ENCODE measurements at places on chromosomes 12 and 14.
A peak's percentile ranks its signal among the peaks of the same experiment; 100 is the strongest.

DNA sequence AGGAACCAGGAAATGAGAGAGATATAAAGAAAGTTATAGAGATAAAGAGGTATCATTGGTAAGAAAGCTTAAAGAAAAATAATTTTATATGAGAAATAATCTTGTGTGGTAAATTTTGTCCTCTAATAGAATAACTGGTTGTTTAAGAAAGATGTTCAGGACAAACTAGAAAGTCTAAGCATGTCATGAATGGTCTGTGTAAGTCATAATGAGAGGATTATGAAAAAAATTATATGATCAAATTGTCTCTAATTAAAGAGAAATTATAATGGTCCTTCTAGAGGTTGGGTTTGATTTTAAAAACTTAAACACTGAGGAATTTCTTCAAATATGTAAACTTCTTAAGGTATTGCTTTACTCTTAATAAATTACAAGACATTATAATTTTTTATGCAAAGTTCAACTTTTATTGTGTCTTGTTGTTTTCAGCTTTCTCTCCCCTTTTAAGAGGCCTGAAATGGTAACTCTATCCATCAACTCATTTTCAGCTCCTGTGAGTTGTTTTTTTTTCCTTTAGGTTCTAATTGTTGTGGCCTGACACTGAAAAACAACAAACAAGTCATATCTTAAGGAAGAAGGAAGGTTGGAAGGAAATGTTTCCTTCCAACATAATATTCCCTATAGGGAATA, 88.2 kb upstream of the CNOT2 start:
- DNase-seq: no peak

DNA sequence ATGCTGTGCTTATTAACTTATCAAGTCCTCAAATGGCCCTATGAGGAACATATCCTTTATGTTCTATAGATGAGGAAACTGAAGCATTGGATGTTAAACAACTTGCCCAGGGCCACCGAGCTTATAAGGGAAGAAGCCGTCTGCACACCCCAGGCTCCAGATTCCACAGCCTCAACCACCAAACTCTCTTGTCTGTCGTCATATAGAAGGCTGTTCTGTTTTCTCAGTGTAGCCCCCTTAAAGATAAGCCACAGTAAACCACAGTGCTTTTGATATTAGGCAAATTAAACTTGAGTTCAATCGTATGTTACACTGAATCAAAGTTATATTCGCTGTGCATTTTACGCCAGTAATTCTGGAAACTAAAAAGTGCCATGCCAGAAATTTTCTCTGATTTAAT, 116.7 kb downstream of the PRKCH start:
- DNase-seq: no peak

- no peak for DNase-seq
These were observed 136.0 kb downstream of the GLT1D1 start for GRCh38 chr12:128989287-128989686.

- DNase-seq: peak; percentile 62
These were observed 16.0 kb downstream of the ABCD4 start for GRCh38 chr14:74286736-74287135.

DNA sequence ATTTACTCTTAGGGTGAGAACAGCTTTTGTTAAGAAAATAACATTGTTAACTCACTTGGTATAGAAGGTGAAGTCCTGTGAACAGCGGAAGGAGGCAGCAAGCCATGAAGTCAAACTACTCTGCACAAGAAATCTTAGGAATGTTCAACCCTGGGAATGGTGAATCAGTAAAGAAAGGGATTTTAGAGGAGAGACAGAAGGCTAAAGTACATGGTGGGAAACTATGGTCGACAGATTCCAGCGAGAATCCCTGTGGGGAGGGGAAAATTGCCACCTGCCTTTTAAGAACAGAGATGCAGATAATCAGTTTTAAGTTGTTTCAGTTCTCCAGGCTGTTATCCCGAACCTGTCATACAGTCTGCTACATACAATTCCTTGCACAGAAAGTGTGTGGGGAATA, 63.2 kb upstream of the PTPRR start:
- no peak for DNase-seq

DNA sequence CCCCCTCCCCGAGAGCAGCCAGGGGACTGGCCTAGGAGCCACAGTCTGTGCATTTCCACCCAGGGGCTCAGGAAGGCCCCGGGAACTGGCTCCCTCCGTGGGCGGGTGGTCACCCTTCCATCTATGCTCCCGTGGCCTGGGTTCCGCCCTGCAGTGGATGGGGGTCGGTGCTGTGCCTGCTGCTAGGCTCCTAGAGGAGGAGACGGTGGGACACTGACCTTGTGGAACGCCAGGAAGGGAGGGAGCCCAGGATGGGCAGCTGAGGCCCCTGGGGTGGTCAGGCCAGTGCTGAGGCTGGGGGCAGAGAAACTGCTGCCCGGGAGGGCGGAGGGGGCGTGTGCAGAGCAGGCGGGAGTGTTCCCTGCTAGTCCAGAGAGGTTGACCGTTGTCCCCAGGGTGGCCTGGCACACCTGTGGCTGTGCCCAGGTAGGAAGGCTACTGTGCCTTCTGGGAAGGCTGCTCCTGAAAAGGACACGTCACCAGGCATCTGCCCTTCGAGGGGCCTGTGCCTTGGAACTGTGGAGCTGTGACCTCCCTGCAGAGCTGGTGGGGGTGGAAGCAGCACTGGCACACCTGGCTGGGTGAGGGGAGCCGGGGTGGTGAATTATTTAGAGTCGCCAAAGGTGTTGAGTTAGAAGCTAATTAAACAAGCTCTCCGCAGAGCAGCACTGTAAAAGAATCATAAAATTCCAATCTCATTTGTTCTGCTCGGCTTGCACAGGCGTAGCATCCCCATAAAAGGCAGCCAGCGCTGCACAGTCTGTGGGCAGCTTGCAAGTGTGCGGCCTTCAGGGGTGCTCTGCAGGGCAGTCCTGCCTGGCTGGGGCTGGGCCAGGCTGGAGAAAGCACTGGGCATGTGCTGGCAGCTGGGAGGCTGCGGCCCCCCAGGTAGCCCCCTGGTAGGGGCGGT, 145.1 kb downstream of the KIF26A start:
- peak; percentile 7 for DNase-seq

- peak; percentile 44 for DNase-seq
These were observed 17.2 kb downstream of the REM2 start for GRCh38 chr14:22900081-22900799.

DNA sequence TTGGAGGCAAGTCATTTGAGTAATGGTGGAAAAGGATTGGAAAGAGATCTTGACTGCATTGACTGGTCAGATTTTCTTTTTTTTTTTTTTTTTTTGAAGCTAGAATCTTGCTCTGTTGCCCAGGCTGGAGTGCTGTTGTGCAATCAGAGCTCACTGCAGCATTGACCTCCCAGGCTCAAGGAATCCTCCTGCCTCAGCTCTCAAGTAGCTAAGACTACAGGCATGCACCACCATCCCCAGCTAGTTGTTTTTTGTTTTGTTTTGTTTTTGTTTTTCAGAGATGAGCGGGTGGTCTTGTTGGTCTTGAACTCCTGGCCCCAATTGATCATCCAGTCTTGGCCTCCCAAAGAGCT, 30.9 kb upstream of the FAM222A start:
- no peak for DNase-seq

- DNase-seq: no peak
These were observed 13.6 kb upstream of the TMED10 start for GRCh38 chr14:75190023-75190422.

DNA sequence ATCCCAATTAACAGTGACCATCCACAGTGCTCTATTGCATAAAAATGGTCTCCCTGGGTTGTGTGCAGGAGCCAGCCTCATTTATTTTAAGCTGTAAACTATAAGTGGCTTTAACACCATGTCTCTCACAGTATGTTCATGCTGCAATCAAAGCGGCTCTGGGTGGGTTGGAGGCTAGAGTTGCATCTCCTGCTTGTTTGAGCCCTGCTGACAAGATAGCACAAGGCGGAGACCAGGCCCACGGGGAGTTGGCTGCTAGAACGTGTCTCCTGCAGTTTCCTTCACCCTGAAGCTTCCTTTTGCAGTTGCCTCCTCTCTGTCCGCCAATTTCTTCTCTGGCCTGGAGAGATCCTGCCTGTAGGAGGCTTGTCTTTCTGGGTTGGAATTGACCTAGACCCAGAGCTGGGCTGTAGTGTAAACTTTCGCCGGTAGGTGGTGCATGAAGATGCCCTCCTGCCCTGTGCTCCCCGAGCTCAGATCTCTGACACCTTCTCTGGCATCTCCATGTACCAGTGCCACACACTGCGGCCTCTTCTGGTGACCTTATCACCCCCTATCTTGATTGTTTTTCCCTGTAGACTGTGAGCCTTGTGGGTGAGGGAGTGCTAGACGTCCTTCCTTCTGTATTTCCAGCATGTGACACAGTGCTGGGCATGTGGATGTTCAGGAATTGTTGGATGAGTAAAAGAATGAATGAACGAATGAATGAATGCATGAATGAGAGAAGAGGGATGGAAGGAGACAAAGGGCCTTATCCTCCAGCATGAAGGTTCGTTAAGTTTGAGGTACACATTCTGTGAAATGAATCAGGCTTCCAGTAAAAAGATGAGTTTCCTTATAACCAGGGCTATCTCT, 10.4 kb downstream of the OTUB2 start:
- peak; percentile 79 for DNase-seq

- no peak for DNase-seq
These were observed 133.5 kb downstream of the FOXN3 start for GRCh38 chr14:89283327-89284060.

DNA sequence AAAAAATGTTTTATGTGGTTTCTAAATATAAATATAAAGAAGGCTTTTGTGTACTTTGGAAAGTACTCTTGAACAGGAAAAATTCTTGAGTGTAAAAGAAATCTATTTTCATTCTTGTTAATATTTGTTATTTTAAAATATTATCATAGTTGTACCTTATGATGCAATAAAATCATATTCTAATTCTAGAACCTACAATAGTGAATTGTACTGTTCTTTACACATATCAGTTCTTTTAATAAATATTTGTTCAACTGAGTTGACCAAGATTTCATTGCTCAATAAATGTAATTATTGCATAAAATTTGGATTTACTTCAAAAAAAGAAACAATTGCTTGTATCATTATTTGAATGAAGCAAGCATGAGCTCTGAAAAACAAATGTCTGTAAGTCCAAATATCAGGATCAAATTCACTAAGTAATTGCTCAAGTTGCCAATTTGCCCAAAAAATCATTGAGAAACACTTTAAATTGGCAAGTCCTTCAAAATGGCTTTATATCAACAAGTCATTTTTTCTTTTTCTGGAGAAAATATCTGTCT, 191.6 kb upstream of the SLC16A7 start:
- DNase-seq: no peak

- no peak for DNase-seq
These were observed 21.2 kb downstream of the CLECL1 start for GRCh38 chr12:9711664-9712063.

- no peak for DNase-seq
These were observed 52.0 kb downstream of the WASHC3 start for GRCh38 chr12:102009796-102010195.

GRCh38 chr12:94898388-94898787, 105.1 kb downstream of the NDUFA12 start:
- DNase-seq: no peak

DNA sequence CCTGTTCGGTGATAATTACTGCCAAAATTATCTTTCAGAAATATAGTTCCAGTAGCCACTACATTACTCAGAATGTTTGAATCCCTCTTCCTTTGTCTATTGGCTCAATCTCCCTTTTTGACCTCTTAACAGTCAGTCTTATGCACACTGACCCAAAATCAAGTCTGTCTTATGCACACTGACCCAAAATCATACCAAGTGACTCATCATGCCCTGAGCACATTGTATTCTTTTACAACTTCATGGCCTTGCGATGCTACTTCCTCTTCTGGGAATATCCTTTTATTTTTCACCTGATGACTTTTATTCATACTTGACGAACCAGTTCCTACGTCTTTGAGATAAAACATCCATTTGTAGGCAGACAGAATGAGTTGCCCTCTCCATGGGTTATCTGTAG, 182.3 kb downstream of the NPAS3 start:
- no peak for DNase-seq

DNA sequence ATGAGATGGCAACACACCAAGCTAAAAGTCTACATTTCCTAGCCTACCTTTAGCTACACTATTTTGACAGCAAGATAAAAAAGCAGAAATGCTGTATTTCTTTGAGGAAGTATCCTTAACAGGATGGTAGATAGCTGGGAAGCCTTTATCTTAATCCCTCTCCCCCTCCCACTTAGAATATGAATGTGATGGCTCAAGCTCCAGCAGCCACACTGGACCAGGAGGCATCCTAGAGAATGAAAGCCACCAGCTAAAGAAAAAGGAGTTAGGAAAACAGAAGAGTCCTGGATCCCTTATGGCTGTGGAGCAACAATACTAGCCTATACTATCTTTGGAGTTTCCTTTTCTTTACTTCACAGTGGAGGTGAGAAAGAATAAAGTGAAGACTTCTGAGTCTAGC, 15.1 kb downstream of the NAP1L1 start:
- no peak for DNase-seq

- DNase-seq: no peak
These were observed 13.7 kb downstream of the CFL2 start for GRCh38 chr14:34700622-34701130.

GRCh38 chr12:71727958-71728357, 26.7 kb upstream of the RAB21 start:
- no peak for DNase-seq

GRCh38 chr14:90981636-90982035, 78.8 kb downstream of the RPS6KA5 start:
- no peak for DNase-seq

- DNase-seq: peak; percentile 57
These were observed 46.5 kb downstream of the ELK3 start for GRCh38 chr12:96240656-96241055.
